ENCODE measurements at places on chromosomes 3 and 15.

DNA sequence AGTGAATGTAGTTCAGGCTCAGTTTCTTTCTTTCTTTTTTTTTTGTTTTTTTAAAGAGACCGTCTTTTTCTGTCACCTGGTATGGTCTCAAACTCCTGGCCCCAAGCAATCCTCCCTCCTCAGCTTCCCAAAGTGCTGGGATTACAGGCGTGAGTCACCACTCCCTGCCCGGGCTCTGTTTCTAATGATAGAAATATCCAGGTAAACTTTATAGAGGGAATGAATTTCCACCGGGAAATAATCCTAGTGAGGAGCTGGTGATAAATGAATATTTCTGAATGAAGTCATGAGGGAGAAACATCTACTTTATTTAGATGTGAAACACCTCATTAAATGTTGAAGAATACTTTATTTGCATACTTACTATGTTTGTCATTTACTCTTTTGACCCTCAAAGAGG is 7.2 kb downstream of the RNF13 start:
- DNase-seq: no peak

DNA sequence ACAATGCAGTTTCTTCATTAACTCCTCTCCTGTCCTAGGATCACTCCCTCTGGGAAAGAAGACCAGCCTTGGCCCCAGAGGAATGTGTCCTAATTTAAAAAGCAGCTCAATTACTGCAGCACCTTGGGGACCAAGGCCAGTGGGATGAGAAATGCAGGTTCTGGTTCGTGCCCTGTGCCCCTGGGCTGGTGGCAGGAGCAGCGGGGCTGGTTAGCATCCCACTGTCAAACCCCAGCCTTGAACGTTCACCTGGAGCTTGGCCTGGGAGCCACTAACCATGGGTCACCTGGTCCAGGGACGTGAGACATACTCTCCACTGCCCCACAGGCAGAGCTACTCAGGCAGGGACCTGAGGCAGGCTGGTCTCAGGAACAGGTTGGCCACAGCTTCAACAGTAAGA is 8.4 kb upstream of the RTP3 start:
- no peak for DNase-seq

DNA sequence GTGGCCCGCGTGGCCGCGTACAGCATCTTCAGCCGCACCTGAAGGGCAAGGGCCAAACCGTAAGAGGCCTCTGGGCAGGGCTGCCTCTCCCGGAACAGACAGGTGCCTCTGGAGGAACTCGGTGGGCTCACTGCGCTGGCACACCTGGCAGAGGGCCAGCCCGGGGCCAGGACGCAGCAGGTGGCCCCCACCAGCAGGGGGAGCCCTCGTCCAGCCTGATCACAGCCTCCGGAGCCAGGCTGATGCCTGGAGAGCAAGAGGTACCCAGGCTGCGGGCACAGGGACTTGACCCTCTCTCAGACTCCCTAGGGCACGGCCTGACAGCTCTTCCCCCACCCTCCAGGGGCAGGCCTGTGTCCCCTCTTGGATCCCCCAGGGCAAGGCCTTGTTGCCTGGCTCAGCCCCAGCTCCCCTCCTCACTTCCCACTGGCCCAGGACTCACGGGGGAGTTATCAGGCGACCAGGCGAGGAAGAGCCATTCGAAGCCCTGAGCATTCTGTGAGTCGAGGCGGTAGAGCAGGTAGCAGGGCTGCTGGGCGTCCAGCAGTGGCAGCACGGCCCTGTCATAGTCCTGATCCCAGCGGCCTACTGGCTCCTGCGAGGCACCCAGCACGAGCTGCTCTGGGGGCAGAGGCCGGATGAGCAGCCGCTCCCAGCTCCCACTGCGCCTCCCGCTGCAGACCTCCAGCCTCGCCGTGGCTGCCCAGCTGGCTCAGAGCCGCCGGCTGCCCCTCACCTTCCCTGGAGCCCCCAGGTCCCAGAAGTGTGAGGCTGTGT is 6.2 kb upstream of the TLR9 start:
- peak; percentile 83 for DNase-seq

- no peak for DNase-seq
Measured at GRCh38 chr3:159818399-159818798, 170.2 kb upstream of the IL12A start.

GRCh38 chr3:116563351-116563750 is 118.1 kb upstream of the LSAMP start:
- DNase-seq: no peak
